ENCODE measurements at places on chromosomes 6 and 20. TPM values are rescaled to one million over a fixed set of nuclear protein-coding genes. Genes with fewer than 3 reads are reported as not detected.

The STK4 gene
- 35.1 TPM for polyA plus RNA-seq

The SRMS gene
- polyA plus RNA-seq, result not detected

DNA sequence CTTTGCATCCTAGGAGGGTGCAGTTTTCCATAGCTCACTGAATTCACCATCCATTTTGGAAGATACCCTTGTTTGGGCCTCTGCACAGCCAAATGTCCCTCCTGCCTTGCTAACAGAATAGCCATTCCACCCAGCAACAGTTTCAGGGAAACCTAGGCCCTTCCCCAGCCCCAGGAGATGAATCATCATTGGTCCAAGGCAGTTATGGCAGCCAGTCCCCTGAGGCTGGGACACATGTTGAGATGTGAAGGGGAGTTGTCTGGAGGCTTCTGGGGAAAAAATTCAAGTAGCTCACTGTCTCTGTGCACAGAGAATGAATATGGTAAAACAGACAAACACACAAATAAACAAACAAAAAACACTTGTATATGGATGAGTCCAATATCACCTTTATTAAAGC lies 17.4 kb upstream of the SIRPB2 start:
- DNase-seq, result peak; percentile 38

DNA sequence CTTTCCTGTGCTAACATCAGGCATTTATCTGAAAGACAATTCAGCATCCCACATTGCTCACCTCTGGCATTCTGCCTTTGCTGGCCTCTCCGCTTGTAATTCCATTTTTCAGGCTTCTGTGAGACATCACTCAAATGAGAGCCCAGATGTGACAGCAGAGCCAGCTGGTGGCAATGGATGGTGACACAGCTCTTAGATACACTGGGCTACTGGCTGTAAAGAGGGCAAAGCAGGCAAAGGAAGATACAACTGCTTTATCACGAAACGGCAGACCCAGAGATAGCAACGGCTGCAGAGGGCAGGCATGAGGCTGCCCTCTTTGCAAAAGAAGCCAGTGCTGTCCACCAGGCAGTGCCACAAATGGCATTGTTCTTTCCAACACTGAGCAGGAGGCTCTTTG lies 329.8 kb downstream of the KIF16B start:
- no peak for DNase-seq

DNA sequence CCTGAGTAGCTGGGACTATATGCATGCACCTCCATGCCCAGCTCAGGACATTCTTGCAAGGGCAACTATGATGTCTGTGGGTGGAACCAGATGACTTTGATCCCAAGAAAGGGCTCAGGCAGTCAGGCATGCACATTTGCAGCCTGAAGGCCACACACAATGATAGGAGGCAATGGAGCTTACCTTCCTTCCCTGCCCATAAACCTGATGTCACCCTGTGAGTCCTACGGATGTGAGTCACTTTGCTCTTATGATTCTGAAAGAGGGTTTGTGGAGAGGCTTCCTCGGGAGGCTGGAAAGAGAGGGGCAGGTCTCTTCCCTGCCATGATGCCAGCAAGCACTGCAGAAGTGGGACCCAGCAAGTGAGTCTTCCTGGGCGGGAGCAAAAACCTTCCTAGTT lies 202.4 kb downstream of the LY86 start:
- DNase-seq, result peak; percentile 29

DNA sequence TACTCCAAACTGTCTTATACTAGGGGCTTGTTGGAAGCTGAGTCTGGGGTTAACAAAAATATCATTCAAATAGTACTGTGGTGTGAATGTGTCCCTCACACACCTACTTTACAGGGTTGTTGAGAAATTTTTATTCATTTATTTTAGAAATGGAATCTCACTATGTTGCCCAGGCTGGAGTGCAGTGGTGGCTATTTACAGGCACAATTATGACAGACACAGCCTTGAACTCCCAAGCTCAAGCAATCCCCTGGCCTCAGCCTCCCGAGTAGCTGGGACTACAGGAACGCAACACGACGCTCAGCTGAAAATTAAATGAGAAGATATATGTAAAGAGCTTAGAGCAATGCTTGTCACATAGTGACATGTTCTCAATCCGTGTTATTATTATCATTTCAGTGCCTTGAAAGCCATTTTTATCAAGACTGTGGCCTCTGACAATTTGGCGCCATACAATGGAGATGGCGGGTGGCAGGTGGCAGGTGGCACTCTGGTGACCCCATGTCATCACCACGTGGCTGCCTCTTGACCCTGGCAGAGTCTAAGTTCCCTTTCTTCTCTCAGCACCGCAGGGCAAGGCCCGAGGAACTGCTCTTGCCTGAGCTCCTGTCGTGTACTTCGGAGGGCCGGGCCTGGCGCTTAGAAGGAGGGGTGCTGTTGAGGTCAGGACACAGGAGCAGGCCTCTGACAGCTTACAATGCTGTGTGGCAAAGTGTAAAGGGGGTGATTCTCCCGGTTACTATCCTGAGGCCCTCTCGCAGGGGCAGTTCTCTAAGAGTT lies 64.5 kb downstream of the STX11 start:
- no peak for DNase-seq

GRCh38 chr6:170450916-170451761 lies 102.0 kb downstream of the PSMB1 start:
- no peak for DNase-seq

- peak; percentile 87 for DNase-seq
Measured at GRCh38 chr6:34056305-34057108, 89.4 kb downstream of the GRM4 start.

Data from GM23248 (cell line).